ENCODE measurements at places on chromosomes 2 and 18.
A peak's percentile ranks its signal among the peaks of the same experiment; 100 is the strongest.

DNA sequence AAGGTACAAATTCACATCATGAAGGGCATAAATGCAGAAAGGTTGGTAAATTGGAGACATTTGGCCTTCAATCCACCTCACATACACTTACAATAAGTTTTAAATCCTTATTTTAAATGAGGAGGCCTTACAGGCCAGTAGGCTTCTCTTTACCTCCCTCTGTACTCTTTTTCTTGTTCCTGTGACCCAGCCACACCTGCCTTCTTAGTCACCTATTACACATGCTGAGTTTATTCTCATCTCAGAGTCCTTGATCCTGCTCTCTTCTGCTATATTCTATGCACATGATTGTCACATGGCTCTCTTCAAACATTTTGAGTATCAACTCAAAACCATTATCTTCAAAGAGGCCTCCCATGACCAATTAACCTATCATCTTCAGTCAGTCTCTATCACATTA is 491.5 kb downstream of the SATB2 start:
- no peak for DNase-seq

DNA sequence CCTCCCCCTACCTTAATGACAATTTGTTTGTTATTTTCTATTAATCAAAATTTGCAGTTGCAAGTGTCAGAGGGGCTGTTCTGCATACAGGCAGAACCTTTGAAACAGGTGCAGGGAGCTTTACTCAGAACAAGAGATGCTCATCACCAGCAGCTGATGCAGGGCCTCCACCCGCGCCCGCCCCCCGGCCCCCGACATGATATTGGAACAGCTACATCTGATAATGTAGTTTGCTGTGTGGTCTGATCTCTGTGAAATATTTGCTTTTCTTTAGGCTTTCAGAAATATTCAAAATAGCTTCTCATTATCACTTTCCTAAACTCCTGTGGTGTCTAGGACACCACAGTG is 130.0 kb downstream of the PRKCE start:
- DNase-seq, result no peak

DNA sequence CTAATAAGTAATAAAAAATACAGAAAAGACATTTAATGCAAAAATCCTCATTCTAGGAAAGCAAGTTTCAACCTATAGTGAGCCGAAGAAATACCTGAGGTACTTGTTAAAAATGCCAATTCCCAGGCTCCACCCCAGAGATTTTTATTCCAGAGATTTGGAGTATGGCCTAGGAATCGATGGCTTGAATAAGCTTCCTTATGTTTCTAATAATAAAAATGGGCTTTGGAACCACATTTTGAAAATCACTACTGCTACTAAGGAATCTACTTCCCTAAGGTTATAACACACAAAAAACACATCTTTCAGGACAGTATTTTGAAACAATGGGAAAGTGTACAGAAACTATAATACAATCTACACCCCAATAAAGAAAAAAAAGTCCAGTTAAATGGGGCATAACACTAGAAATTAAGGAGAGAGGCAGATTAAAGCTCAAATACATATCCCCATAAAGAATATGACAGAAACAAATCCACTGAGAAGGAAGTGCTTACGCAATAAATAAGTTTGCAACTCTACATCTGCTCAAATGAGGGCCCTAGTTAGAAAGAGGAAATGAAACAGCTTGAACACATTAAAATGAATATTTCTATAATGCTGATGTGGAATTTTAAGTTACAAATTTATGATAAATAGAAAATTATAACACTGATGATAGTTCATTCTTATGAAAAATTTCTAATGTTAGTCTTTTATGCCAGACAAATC is 103.7 kb downstream of the EPB41L3 start:
- no peak for DNase-seq

GRCh38 chr2:223945755-223946154 is 620 bp upstream of the WDFY1 start:
- no peak for DNase-seq

DNA sequence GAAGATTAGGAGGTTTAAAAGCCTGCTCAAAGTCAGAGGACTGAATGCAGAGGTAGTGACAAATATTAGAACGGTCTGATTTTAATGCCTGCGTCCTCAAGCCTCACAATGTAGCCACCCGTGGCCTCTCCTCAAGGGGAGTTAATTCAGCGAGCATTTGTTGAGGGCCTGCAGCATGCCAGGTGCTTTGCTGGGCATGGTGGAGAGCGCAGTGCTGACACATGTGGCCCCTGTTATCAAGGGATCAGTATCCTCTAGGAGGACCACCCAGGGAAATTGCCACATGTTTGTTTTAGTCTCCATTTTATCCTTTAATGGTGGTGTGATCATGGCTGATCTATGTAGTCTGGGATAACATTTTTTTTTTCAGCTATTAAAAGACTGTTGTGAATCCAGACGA is 19.2 kb downstream of the PMAIP1 start:
- DNase-seq, result no peak

DNA sequence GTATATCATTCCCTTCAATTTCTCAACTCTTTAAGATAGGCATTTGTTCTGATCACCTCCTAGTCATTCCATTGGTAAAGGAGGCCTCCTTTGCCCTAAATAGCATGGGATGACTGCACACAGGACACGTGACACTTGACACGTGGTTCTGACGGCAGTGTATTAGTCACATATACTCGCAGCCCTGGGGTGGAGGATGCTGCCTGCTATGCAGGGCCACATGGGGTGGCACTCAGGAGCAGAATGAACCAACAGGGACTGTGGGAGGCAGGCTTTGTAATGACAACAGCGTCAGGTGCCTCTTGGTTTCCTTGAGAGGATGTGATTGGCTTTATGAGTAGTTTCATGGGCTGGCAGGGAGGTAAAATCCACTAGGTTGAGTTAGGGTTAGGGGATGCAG is 9.3 kb upstream of the KCNS3 start:
- no peak for DNase-seq

- DNase-seq, result no peak
Measured at GRCh38 chr18:45940724-45941123, 26.4 kb downstream of the EPG5 start.

DNA sequence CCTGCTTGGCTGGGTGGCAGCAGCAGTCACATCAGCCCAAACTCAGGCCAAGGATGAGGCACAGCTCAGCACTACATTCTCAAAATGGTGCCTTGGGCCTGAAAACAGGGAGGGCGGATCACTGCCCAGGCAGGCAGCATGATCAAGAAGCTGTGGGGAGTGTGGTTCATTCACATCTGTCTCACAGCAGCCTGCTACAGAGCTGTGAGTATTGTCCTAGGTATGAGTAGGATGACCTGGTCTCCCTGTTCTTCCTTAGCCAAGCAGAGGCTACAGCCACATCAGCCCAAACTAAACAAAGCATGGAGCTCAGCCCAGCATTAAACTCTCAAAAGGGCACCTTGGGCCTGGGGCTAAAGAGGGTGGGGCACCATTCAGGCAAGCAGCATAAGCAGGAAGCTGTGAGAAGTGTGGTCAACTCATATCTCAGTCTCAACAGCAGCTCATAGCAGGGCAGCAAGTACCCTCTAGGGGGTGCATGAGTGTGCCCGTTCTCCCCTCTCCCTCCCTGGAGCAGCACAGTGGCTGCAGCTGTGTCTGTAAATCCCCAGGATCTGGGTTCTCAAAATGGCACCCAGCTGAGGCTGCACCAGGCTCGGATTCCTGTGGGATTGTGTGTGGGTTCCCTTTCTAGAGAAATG is 139.6 kb downstream of the TRABD2A start:
- peak; percentile 75 for DNase-seq

DNA sequence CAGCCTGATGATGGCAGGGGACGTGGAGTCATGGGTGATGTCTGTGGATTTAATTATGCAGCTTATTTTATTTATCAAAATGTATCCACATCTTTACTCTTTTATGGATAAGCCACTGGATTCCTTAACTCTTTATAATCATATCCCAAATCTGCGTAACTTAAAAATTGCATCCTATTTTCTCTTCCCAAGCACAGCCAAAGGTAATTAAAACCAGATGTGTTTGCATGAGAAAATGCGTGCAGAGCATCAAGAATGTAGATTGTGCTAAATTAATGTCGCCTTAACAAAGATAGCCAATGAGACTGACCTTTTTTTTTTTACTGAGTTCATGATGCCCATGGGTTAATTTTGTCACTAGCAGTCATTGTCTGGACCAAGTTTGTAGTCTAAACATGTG is 10.0 kb downstream of the SH3RF3 start:
- DNase-seq, result no peak

DNA sequence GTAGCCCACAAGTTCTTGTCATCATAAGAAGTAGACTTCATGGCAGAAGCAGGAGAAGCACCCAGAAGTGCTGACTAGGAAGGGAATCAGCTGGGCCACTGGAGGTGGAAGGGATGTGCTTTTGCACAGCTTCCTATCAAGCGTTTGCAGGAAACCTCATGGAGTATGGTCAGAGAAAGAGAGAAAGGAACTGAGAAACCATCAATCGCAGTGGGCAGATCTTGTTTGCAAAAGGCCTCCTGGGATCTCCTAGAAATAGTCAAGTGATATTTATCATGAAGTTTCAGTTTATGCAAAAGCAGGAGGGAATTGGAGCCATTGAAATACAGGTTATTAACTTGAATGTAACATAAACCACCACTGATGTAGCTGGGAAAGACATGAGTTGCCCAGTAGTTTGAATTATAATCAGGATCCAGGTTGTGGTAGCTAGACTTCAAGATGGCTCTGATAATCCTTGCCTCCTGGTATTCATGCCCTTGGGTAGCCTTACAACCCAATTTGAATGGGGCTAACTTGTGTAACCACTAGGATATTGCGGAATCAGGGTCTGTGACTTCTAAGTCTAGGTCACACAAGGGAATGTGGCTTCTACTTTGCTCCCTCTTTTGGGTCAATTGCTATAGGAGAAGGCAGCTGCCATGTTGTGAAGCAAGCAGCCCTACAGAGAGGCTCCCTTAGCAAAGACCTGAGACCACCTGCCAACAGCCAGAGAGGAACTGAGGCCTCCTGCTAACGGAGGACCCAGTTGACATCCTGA is 69.8 kb upstream of the TCF4 start:
- DNase-seq, result no peak

DNA sequence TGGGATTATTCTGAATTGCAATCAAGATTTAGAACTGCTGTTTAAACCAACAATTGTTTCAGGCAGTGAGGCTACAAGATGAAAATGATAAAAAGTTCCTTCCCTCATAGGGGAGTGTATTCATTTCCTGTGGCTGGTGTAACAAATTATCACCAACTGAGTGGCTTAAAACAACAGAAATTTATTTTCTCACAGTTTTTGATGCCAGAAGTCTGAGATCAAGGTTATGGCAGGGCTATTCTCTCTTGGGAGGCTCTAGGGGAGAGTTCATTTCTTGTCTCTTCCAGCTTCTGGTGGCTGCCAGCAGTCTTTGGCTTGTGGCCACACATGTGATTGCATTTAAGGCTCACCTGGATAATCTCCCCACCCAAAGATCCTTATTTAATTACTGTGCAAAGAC is 290.5 kb upstream of the ZSWIM2 start:
- no peak for DNase-seq

GRCh38 chr2:15795426-15795825 is 144.9 kb upstream of the MYCN start:
- no peak for DNase-seq

GRCh38 chr2:119857742-119858141 is 98.0 kb downstream of the PTPN4 start:
- no peak for DNase-seq

GRCh38 chr18:29154758-29155725 is 978.1 kb upstream of the CDH2 start:
- no peak for DNase-seq

GRCh38 chr2:80545420-80546210 is 241.1 kb upstream of the LRRTM1 start:
- no peak for DNase-seq

DNA sequence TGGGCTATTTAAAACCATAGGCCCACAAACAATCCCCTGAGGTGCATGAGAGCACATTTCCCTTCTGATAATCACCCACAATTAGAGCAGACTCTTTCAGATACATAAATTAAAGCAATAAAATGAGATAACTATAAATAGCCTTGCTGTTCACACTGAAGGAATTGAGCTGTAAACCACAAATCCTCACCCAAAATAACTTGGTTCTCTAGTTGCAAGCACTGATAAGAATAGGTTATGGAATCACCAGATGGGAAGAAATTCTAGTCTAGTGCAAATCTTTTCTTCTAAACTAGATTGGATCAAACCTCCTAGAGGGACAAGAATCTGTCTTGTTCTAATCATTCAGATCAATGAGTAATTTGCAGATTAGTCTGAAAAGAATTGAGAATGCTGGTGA is 64.6 kb downstream of the NAB1 start:
- DNase-seq, result no peak

GRCh38 chr2:5352286-5352685 is 339.9 kb upstream of the SOX11 start:
- DNase-seq, result no peak

DNA sequence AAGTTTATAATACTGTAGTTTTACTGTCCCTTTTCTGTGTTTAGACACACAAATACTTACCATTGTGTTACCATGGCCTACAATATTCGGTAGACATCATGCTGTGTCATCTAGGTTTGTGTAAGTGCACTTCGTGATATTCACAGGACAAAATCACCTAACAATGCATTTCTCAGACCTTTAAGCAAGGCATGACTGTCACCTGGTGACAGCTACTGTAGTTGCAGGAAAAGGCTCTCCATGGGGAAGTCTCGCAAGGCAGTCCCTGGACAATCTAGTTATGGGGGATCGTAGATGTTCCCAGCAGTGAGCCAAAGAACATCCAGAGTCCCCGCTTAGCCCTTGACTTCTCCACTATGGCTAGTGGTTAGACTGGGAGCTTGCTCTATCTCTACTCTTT is 73.1 kb downstream of the EIF2AK3 start:
- DNase-seq, result no peak

DNA sequence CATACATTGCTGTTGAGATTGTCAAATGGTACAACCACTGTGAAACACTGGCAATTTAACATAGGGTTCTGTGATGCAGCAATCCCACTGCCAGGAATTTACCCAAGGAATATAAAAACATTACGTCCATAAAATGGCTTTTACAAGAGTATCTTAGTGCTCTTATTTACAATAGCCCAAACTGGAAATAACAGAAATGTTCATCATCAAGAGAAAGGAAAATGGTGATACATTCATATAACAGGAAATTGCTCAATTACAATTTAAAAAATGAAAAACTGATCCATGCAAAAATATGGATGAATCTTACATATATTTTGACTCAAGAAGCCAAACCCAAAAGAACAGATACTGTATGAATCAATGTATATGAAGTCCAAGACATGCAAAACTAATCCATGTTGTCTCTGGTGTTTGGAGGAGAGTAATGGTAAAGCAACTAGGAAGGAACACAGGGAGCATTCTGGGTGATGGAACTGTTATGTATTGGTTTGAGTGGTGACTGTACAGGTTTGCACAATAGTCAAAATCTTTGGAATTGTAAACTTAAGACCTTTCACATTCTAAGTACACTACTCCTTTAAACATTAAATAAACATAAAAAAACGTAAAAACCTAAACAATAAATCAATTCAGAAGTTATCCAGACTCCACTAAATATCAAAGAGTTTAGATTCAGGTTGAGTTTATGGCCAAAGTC is 104.8 kb upstream of the WDR75 start:
- DNase-seq, result no peak

- no peak for DNase-seq
Measured at GRCh38 chr2:228017784-228018183, 146.4 kb downstream of the DAW1 start.
